ENCODE measurements at places on chromosomes 7 and 10. TPM values are rescaled to one million over a fixed set of nuclear protein-coding genes. Genes with fewer than 3 reads are reported as not detected.

The AASS gene
- total RNA-seq = 42.1 TPM

- no peak for DNase-seq
These were observed 117.0 kb downstream of the CHCHD3 start for GRCh38 chr7:132964876-132965275.

The HOXA5 gene
- total RNA-seq = not detected

GRCh38 chr7:22631730-22632129 is 95.3 kb upstream of the IL6 start:
- DNase-seq = no peak

The EZH2 gene
- total RNA-seq = 17.6 TPM
